ENCODE measurements at places on chromosomes 4 and X.

GRCh38 chr4:90580326-90580725 is 453.1 kb downstream of the CCSER1 start:
- DNase-seq = no peak

DNA sequence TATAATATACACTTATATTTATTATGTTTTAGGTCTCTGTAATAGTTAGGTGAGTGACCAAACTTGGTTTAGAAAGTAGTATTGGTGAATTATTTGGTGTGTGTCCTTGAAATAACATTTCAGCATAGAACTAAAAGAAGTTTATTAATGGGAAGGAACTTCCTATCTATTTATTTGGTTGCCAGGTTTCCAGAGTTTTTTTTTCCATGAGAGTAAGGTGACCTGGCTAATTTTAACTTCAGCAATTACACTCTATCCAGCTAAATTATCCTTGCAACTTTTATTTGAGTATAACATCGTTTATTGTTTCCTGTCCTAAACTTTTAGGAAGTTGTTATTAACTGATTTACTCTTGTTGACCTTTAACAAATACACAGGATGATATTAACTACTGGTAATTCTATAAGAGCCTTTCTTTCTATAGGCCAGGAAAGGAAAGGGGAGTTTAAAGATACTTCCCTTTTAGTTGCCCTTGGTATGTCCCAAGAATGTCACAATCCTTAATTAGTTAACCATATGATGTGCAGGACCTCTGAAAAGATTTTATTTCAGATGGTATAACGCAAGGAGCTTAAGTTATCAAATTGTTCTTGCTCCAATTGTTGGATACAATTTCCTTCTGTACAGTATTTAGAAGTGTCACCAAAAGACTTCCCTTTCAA is 18.9 kb downstream of the PRDM8 start:
- DNase-seq = no peak

GRCh38 chrX:25020391-25020904 is 4.7 kb upstream of the ARX start:
- DNase-seq = no peak

GRCh38 chrX:11197671-11198070 is 86.5 kb downstream of the HCCS start:
- no peak for DNase-seq

GRCh38 chrX:153225438-153226098 is 46.5 kb downstream of the MAGEA1 start:
- no peak for DNase-seq

DNA sequence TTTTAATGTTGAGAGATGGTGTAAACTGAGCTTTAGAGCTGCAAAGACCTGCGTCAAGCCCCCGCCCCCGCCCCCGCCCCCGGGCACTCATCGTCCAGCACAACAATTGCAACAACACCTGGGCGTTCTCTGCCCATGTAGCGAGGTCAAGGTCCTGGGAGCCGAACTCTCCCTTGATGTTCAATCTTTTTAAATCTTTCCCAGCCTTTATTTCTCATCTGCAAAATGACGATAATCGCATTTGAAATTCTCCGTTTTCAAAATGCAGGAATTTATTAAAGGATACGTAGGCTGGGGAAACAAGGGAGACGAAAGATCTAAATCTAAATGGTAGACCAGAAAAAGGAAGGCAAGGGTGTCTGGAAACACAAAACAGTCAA is 648 bp upstream of the MSMO1 start:
- no peak for DNase-seq

DNA sequence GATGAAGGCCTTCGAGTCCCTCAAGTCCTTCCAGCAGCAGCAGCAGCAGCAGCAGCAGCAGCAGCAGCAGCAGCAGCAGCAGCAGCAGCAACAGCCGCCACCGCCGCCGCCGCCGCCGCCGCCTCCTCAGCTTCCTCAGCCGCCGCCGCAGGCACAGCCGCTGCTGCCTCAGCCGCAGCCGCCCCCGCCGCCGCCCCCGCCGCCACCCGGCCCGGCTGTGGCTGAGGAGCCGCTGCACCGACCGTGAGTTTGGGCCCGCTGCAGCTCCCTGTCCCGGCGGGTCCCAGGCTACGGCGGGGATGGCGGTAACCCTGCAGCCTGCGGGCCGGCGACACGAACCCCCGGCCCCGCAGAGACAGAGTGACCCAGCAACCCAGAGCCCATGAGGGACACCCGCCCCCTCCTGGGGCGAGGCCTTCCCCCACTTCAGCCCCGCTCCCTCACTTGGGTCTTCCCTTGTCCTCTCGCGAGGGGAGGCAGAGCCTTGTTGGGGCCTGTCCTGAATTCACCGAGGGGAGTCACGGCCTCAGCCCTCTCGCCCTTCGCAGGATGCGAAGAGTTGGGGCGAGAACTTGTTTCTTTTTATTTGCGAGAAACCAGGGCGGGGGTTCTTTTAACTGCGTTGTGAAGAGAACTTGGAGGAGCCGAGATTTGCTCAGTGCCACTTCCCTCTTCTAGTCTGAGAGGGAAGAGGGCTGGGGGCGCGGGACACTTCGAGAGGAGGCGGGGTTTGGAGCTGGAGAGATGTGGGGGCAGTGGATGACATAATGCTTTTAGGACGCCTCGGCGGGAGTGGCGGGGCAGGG is 568 bp downstream of the HTT start:
- DNase-seq = peak; percentile 63

DNA sequence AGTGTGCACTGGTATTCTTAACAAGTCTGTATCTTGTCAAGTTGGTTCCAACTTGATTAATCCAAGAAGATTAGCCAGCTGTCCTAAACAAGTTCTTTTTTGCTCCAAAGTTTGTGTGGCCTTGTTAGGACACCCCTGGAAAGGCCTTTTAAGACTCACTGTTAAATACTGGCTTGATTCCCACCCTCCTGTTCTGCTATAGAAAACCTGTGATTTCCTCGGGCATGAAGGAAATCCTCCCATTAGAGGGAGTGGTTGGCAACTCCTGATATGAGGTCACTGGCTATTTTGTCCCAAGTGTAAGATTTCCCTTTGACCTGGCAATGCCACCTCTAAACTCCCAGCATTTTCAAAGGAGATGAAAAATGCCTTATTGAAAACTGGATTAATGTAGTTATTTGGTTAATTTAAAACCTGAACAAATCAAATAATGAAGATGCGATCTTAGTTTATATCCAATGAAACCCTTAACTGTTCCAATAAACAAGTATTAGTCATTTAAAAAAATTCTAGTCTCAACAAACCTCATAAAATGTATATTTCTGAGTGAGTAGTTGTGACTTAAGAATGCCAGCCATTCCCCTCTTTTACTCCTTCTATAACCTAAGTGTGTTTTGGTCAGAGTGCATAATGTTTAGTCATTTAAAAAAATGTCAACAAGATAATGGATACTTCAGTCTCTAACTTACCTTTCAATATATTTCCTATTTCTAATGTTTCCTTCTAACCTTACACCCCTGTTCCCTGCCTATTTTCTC is 94.4 kb downstream of the NPNT start:
- DNase-seq = no peak

- DNase-seq = no peak
These were observed 251.9 kb upstream of the KLF3 start for GRCh38 chr4:38411981-38412536.

GRCh38 chr4:2318476-2318875 is 56.6 kb upstream of the MXD4 start:
- DNase-seq = no peak

DNA sequence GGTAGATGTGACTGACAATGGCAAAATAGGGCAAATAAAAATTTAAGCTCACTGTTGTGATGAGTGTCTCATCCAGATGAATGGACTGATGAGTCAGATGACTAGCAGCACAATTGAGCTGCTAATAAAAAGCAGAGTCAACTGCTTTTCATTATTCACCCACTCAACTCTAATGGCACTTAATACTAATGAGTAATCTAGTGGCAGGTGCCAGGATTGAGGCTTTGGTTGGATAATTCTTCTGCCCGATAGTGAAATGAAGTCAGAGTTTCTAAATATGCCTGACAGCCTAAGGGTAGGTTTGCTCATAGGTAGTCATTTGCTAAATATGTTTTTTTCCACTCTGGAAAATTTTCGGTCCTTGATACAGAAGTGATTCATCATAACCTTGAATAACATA is 10.4 kb downstream of the OGT start:
- DNase-seq = no peak

DNA sequence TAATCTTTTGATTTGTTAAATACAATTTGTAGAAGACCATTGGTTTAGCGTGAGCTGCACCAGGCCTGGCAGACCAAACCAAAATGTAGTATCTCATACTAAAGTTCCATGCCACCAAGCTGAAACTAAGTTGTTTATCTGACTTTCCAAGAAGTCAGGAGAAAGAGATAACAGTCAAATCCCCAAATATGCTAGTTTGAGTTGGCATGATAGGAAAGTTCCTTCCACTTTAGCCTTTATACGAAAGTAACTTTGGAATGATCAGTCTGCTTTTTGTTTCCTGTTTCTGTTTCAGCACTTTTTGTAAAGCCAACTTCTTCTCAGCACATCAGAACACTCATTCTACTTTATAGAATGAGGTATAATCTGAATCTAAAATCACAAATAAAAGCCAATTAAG is 449.2 kb downstream of the GRXCR1 start:
- DNase-seq = no peak

DNA sequence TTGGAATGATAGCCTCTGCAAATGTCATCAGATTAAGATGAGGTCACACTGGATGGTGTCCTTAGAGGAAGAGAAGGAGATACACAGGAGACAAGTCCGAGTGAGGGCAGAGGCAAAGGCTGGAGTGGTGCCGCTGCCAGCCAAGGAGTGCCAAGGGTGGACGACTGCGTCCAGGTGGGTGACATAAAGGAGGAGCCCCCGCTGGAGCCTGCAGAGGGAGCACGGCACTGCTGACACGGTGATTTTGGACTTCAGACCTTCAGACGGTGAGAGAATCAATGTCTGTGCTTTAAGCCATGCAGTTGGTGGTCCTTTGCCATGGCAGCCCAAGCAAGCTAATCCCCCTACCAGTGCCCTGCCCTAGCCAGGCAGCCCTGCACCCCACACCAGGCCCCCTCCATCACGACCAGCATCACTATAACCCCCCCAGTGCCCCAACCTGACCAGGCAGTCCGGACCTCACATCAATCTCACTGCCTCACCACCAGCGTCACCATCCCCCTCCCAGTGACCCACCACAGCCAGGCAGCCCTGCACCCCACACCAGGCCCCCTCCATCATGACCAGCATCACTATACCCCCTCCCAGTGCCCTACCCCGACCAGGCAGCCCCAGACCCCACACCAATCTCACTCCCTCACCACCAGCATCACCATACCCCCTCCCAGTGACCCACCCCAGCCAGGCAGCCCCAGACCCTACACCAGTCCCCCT is 130.0 kb downstream of the HMX1 start:
- DNase-seq = no peak

DNA sequence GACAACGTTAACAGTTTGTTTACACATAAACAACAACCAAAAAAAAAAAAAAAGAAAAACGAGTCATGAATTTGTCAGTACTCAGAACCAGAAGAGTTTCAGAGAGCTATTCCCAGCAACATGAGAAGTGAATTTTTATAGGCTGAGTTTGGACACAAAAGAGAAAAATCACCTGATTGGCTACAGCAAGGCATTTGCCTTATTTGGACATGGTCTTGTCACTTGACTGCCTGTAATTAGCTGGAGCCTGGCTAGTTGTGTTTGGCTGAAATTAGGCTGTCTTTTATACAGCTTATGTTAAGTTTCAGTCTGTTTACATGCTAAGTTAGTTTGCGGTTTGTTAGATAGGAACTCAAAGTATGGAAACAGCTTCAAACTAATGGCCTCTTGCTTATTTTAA is 880 bp upstream of the TEX13A start:
- no peak for DNase-seq

GRCh38 chrX:103674531-103675454 is 11.7 kb downstream of the MORF4L2 start:
- DNase-seq = no peak

DNA sequence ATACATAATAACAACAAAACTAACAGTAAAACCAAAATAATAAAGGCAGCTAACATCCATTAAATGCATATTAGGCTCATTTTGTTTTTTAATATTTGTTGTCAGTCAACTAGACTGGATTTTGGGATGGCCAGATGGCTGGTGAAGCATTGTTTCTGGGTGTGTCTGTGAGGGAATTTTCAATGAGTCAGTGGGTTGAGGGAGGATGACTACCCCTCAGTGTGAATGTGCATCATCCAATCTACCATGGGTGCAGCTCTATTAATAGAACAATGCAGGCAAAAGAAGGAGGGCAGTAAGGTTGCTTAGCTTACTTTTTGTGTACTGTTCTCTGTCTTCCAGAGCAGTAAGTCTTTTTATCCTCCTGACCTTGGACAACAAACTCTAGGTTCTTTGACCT is 484.2 kb upstream of the HS3ST1 start:
- no peak for DNase-seq

- no peak for DNase-seq
These were observed 22.2 kb upstream of the GALNT7 start for GRCh38 chr4:173146456-173146855.

DNA sequence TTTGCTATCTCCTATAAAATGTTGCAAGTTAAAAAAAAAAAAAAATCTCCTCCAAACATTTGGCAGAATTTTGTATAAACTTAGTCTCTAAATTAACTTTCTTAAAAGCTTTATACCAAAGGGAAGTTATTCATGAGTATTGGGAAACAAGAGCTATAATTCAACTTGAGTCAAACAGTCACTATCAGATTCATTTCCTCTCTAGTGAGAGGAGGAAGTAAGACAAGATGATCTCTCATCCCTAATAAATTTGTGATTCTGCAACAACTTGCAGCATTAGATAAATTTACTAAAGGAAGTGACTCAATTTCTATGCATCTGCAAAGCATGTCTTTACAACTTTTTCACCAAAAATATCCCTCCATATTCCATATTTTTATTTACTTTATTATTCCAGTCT is 135.4 kb upstream of the GNPDA2 start:
- DNase-seq = no peak

- no peak for DNase-seq
These were observed 3.0 kb downstream of the ABCE1 start for GRCh38 chr4:145101091-145101490.

- DNase-seq = no peak
These were observed 97.0 kb upstream of the DGKK start for GRCh38 chrX:50567636-50568035.

GRCh38 chr4:56971383-56971782 is 6.0 kb downstream of the NOA1 start:
- no peak for DNase-seq

DNA sequence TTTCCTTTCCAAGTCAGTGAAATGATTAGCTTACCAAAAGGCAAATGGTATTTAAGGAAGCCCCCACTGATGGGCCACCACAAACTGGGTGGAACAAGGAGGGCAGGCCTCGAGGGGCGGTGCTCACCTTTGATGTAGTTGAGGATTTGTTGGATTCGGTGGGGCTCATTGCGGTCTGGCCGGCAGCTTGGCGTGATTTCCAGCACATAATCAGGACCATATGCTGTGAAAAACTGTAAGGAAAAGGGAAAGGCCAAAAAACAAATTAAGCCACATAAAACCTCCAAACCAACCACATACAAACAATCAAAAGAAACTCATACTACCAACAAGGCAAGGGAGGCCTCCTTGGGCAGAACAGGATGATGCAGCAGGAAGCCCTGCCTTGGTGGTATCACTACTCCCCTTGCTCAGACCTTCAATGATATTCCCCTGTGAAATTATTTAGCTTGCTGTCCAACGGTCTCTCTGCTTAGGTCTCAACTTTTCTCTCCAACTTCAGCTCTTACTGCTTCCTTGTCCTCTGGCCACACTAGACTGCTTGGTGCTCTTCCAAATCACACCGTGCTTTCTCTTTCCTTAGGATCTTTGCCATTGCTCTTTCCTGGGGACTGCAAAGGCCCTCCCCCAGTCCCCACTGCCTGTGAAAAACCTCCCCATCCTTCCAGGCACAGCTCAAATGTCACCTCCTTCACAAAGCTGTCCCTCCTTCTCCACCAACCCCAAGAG is 46.1 kb upstream of the CITED1 start:
- DNase-seq = no peak

All from stimulated activated CD8-positive, alpha-beta memory T cell treated with anti-CD3 and anti-CD28 coated beads, Interleukin-7, amount 100 ng/mL, for 48 hours (primary cell).